ENCODE measurements at places on chromosomes 4 and X.

- no peak for DNase-seq
These were observed 2221.6 kb upstream of the AGA start for GRCh38 chr4:179663641-179664429.

DNA sequence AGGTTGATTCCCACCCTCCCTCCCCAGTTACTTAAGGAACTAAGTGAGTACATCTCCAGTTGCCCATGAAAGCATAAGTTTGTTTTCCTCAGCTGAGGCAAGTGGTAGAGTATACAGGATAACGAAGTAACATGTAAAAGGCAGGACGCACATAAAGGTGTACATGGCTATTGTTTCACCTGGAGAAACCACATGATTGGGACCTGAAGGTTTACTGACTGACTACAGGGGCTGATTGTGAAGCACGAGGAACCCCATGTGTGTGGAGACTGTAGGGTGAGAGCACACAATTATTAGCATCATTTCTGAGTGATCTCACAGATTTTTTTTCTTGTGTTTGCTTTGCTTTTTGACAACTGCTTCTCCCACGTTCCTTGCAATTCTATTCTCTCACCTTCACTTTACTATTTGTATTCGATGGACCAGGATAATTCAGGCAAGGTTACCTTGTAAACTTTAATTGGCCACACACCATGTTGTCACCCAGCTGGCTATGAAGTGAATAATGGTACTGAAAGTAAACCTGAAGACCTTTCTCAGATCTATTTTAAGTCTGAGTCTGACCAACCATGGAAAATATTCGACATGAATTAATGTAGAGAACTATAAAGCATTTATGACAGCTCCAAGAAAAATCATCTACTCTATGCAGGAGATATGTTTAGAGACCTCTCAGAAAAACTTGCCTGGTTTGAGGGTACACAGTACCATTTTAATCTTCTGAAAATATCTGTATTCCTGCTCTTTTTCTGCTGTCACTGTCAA is 102.5 kb upstream of the MYOZ2 start:
- no peak for DNase-seq

DNA sequence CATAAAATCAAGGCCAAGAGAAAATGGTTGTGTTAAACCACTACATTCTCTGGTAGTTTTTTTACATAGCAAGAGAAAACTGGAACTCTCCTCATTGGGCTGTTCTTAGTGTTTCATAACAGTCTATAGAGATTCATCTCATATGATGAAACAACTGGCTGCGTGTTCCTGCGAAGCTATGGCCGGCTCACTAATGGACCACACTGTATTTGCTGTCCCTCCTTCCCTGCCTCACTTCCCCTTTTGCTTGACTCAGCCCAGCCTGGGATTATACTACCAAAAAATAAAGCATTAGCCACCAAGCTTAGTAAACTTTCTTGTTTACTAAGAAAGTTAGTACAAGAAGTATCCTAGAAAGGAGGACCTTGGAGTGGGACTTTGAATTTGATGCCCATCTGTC is 31.6 kb upstream of the LSM6 start:
- no peak for DNase-seq

DNA sequence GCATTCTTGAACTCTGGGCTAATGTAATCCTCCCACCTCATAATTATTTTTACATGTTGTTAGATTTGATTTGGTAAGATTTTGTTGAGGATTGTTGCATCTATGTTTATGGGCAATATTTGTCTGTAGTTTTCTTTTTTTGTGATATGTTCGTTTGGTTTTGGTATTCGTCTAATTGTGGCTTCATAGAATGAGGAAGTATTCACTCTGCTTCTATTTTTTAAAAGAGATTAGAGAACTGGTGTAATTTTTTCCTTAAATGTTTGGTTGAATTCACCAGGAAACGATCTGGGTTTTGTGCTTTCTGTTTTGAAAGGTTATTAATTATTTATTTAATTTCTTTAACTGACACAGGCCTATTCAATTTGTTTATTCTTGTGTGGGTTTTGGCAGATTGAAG is 161.2 kb upstream of the NUDT6 start:
- no peak for DNase-seq

GRCh38 chrX:74422576-74423288 is 1.4 kb downstream of the SLC16A2 start:
- peak; percentile 7 for DNase-seq

DNA sequence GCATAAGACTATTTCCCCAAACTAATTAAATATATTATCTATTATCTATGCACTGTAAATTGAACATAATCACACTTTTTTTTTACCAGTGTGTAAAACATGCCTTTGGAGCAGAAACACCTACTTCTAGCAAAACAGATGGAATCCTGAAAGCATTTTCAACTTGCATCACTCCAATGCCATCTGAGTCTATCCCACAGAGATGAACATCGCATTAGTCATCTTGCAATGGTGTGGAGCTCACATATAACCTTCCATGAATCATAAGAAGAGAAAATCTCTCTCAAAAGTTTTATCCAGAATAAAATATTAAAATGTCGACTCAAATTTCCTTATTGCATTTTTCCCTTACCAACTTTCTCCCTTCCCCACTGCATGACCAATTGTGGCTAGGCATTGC is 406.7 kb upstream of the ACTRT1 start:
- no peak for DNase-seq

DNA sequence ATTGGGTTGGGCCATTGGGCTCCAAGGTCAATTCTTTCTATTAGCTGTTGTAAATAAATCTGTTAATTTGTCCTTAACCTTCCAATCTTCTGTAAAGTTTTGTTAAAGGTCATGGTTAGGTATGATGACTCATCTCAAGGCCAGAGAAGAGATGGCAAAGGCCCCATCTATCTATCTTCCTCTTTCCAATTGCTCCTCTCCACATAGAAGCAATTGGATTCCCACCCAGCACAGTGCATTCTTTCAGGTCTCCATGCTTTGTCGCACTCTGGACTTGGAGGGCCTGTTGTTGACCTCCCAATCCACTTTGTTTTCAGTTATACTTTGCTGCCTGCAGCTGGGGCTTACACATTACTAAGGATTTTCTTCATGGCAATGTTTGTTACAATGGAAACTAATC is 118.5 kb downstream of the MFAP3L start:
- no peak for DNase-seq

- no peak for DNase-seq
These were observed at the start of gene MTNR1A for GRCh38 chr4:186554914-186555827. TSS of gene MTNR1A (minus strand) at chr4:186555567. CDS start at chr4:186555365, 202 bp downstream.

DNA sequence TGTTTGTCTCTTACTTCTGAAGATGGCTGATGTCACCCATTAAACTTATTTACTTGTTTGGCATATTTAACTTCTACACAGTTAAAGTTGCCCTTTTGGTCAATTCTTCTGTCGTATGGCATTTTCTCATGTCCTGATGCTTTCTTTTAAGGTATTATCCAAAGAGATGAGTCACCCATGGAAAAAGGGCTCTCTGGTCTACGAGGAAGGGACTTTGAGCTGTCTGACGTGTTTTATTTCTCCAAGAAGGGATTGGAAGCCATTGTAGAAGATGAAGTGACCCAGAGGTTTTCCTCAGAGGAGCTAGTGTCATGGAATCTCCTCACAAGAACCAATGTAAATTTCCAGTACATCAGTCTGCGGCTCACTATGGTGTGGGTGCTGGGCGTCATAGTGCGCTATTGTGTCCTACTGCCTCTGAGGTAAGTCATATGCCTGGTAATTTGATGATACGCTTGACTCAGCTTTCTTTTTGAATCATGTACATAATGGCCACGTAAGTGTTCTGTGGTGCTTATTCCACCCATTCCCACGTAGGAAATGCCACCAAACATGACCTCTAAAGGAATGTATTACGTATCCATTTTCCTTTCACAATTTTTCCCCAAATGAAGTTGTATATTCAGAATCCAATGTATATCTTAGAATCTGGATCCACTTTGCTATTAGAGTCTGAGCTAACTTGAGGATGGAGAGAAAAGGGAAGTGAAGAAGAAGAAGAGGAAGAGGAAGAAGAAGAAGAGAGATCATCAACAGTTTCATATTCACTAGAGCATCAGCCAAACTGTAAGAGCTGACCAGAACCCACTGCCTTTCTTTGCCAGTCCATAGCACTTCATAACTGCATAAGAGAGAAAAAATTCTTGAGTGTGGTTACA is 45.7 kb downstream of the GPAT3 start:
- DNase-seq: no peak

DNA sequence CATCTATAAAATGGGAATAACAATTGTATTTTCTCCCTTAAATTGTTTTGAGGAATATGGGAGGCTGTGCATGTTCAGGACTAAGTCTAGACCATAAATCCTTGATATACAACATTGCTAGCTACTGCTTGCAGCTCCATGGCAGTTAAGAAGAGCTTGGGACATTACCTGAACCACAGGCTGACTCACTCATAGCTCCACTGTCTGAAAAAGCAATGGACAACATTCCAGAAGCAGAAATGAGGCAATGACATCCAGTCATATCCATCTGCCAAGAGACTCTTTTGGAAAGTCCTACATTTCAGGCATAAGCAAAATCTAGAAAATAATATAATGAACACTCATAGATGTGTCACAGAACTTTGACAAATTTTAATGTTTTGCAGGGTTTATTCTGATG is 167.3 kb upstream of the LEF1 start:
- no peak for DNase-seq

GRCh38 chr4:5021546-5021945 is 2.3 kb upstream of the CYTL1 start:
- no peak for DNase-seq

DNA sequence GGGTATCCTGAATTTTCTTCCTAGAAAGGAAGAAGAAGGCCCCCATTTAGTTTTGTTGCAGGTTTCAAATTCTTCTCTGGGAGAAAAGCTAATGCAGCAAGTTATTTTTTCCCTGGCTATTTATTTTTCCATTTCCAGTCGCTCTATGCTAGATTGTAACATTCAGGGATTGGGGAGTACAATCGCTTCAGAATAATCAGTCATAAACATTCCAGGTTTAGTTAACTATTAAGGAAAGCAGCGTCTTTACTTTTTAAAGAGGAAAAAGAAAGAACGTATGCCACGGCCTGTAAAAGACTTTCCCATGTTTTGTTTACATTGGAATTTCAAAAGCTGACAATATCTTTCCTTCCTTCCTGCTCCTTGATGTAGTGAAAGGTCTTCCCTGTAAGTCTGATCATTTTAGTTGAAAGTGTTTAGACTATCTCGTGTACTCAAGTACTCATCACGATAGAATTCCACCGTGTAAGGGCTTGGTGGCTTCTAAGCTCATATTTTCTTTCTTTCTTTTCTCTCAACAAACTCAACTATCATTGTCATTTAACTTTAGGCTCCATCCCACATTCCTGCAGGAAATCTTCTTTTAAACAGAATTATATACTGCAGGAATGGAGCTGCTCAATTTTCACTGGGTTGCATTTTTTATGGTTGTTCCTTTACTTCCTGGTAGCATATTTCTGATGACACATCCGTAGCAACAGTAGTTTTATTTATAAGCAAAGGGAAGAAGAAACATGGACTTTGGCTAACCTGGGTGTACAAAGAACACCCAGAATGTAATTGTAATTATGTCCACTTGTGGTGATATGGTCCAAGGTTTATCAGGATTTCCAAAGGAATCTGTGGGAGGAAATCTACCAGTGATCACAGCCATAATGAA is 213.1 kb upstream of the FAT1 start:
- no peak for DNase-seq

DNA sequence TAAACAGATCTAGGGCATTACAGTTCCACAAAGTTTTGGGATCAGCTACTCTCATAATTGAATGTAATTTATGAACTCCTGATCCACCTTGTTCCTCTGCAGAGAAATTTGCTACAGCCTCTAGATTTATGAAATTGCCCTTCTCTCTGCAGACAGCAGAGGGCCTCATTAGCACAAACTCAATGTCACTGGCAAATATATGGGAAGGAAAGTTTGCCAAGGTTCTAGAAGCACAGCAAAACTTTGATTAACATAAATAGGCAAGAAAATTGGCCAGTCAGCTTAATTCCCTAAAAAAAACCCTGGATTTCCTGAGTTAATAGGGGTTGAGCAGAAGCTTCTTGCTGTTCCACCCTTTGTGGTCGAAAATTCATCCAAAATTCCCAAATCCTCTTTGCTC is 31.5 kb downstream of the PRPS1 start:
- DNase-seq: no peak

All from stimulated activated CD4-positive, alpha-beta T cell treated with anti-CD3 and anti-CD28 coated beads, Interleukin-4, amount 100 ng/mL, for 1 hour (primary cell).